ENCODE measurements at places on chromosomes 16 and 17.

GRCh38 chr17:73401911-73402310 is 90.1 kb upstream of the CDC42EP4 start:
- no peak for DNase-seq

GRCh38 chr17:29124925-29125273 is 55.3 kb downstream of the MYO18A start:
- no peak for DNase-seq

GRCh38 chr17:61485067-61485775 is 33.0 kb downstream of the TBX4 start:
- DNase-seq = no peak

GRCh38 chr16:90037276-90037675 is 18.0 kb upstream of the DBNDD1 start:
- DNase-seq = no peak

GRCh38 chr17:77505181-77505639 is 364.4 kb downstream of the SEC14L1 start:
- DNase-seq = no peak

DNA sequence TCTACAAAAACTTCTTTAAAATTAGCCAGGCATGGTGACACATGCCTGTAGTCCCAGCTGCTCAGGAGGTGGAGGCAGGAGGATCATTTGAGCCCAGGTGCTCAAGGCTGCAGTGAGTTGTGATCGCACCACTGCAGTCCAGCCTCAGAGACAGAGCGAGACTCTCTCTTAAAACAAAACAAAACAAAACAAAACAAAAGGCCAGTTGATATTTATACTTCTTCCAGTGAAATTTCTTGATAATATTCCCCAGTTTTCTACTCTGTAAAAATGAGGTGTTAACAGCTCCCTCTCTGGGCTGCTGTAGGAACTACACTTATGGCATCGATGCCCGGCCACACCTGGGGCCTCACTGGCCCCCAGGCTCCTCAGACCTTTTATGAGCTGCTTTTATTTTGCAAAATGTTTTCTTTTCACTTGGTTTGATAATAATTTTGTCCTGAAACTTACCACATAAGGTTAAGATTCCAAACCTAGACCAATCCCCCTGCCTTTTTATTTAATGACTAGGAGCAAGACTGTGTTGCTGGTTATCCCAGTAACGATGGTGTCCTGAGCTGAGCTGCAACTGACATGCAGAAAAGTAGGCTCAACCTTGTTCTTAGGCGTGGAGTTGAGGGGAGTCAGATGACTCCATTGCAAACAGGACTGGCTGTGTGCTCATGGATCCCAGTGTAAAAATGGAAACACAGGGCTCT is 17.6 kb downstream of the MAPK8IP3 start:
- DNase-seq = no peak

DNA sequence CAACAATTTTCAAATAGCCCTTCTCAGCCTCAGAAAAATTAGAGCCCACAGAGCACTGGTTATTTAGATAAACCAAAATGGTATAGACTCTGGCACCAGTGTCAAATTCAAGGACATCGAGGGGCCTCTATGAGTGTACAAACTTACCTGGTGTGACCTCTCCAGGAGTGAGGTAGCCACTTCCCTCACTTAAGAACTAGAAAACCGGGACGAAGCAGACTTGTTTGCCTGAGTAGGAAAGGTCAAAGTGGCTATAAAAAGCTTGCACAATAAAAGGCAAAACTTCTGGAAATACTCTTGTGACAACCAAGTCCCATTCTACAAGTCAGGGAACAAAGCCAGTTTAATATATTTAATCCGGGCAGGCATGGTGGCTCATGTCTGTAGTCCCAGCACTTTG is 39.2 kb upstream of the PRSS54 start:
- DNase-seq = no peak

GRCh38 chr16:55392701-55393100 is 68.7 kb downstream of the IRX6 start:
- DNase-seq = no peak

DNA sequence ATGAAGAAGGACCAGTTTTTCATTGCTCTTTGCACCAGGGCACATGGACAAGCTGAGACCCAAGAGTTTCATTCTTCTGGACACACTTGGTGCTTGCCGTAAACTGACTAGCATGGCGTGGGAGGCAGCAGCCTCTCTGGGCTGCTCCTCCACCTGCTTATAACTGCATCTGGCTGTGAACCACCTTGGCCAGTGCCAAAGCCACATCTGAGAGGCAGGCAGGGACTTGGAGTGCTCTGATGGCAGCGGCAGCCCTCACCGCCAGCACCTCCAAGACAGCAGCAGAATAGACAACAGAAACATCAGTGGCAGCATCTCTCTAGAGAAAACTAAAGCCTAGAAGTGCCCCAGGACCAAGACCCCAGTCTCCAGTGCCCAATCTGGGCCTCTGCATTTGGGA is 4.7 kb downstream of the KRT37 start:
- no peak for DNase-seq

- peak; percentile 15 for DNase-seq
These were observed 286.7 kb downstream of the SEC14L1 start for GRCh38 chr17:77427391-77427991.

GRCh38 chr16:4318451-4318910 is 2.6 kb downstream of the GLIS2 start:
- DNase-seq = no peak

Measured in activated B cell treated with CpG ODN at 0.5 μM for 24 hours (primary cell).